ENCODE measurements at places on chromosomes 1 and 21.

DNA sequence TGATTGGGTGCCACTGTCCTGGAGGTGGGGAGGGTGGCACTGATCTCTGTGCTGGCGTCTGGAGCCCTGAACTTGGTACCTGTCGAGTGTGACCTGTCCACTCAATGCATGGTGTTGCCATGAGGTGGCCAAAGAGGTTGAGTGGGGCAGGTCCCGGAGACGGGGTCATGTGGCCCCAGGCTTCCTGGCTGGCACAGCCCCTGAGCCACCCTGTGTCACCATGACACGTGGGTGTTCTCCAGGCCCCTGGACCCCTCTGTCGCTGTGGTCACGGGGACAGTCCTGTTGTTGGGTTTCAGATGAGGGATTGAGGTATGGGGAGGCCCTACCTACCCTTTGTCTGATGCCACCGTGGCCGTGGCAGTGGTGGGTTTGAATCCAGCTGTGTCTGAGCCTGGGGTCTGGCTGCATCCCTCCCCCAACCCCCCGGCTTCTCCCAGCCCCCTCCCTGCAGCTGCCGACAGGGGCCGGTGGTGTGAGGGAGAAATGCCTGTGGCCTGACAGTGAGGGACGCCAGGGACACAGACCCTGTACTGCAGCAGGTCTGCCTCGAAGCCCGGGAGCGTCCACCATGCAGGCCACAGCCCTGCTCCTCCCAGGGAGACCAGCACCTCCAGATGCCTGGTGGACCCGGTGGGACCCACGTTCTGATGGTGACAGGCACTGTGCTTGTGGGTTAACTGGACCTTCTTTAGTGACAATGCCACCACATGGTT, 12.0 kb downstream of the TRPM2 start:
- no peak for DNase-seq

DNA sequence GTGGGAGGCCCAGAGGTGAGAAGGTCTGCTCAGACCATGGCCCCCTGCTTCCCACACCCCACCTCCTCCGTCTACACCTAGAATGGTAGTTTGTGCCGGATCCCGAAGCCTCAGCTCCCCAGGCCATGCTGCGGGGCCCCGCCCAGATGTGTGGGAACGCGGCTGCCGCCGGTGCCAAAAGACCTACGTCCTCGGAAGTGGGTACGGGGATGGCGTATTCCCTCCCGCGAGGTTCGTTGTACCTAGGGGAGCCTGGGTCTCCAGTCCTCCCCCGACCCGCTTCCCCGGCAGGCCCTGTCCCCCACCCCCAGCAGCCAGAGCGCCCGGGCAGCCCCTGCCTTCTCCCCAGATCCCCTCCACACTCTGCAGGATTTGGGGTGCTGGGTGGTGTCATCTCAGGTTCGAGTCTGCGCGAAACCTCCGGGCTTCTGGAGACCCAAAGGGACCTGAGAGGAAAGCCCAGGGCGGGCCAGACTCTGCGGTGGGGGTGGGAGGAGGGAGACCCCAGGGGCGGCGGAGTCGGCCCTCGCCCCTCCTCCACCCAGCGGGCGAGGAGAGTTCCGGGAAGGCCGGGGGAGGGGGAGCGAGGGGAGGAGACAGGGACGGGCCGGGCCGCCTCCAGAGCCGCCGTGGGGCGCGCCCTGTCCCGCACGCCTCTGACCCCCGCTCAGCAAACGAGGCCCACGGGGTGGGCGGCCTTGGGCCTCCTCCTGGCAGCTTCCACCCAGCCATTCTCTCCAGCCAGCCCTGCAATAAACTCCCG, 6.2 kb upstream of the PRDM16 start:
- no peak for DNase-seq

- no peak for DNase-seq
These were observed 60.9 kb upstream of the ZNF648 start for GRCh38 chr1:182122256-182122912.

GRCh38 chr21:36082237-36082664, 12.4 kb downstream of the CBR1 start:
- no peak for DNase-seq

GRCh38 chr1:241253471-241253870, 103.5 kb downstream of the RGS7 start:
- no peak for DNase-seq

DNA sequence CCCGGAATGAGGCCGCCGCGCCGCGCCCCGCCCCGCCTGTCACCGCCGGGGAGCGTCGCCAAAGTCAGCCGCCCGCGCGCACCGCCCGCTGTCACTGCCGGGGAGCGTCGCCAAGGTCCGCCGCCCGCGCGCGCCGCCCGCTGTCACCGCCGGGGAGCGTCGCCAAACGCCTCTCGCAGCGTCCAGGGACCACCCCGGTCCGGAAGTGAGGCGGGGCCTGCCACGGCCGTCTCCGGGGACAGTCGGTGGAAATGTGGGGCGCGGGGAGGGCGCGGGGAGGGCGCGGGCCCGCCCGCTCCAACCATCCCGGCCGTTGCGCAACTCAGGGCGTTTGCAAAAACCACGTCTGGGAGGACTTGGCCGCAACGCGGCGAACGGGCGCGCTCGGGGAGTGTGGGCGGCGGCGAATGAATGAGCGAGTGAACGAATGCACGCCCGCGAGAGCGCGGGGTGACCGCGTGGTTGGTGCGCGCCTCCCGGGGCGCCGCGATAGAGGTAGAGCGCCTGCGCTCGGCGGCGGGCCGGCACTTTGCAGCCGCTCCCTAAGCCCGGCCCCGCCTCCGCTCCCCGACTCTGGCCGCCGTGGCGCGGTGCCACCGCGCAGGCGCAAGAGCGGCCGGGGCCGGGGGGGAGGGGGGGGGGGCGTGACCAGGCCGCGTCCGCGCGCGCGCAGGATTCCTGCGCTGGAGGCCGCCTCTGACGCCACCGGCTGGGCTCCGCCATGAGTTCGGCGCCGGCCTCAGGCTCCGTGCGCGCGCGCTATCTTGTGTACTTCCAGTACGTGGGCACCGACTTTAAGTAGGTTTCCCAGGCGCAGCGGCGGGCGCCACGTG, at the start of the genes ACAP3 and PUSL1:
TSS of gene ACAP3 (minus strand) at position 8 of the 833 bp plus-strand sequence. CDS start 115 bp downstream, outside the sequence.
TSS of gene PUSL1 (plus strand) at position 675 of the 833 bp plus-strand sequence. CDS start at position 722, 47 bp downstream.
- peak; percentile 89 for DNase-seq

DNA sequence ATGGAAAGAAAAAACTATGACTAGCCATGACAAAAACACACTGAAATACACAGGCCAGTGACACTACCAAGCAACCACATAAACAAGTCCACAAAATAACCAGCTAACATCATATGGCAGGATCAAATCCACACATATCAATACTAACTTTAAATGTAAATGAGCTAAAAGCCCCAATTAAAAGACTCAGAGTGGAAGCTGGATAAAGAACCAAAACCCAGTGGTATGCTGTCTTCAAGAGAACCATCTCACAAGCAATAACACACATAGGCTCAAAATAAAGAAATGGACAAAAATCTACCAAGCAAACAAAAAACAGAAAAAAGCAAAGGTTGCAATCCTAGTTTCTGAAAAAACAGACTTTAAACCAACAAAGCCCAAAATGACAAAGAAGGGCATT, 476.2 kb upstream of the BEND5 start:
- DNase-seq = no peak

- DNase-seq = peak; percentile 41
These were observed 7.3 kb downstream of the RNU1-2 start for GRCh38 chr1:16903054-16903453.

DNA sequence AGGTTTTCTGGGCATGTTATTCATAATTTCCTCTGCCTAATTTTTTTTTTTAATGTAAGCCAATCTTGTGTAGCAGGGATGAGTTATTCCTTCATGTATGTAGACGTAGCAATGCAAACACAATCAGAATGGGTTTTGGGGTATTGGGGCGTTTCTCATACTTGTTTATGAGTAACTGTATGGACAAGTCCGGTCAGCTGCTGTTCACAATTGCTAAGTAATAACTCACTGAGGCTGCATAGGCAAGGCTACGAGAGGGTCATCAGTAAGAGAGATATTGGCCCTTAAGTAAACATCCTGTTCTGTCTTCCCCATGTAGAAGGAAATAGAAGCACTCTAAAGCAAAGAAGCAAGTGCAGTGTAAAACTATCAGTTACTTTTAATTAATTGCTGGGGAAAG, 9.5 kb upstream of the TARS2 start:
- no peak for DNase-seq

DNA sequence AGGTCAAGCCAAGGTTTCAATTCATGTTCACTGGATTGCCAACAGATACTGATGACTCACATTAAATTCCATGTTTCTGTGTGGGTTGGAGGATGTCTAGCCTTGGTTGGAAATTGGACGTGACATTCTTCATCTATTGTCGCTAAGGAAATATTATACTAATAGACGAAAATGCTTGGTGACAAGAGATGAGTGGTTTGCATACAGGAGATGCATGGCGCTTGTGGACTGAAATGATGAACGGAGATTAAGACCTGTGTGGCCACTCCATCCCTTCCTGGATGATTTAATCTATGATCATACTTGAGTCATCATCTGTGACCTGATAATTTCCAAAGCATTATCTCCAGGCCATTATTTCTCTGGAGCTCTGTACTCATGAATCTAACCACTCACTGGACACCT, 97.0 kb upstream of the CD34 start:
- DNase-seq = peak; percentile 12

DNA sequence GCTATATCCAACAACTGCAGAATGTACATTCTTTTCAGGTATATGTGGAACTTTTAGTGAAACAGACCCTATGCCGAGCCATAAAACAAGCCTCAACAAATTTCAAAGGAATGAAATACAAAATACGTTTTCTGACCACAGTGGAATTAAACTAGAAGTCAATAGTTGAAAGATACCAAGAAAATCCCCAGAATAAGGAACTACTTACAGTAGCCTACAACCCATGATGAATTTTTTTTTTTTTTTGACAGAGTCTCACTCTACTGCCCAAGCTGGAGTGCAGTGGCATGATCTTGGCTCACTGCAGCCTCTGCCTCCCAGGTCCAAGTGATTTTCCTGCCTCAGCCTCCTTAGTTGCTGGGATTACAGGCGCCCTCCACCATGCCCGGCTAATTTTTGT, 83.4 kb downstream of the RUNX3 start:
- DNase-seq = no peak

DNA sequence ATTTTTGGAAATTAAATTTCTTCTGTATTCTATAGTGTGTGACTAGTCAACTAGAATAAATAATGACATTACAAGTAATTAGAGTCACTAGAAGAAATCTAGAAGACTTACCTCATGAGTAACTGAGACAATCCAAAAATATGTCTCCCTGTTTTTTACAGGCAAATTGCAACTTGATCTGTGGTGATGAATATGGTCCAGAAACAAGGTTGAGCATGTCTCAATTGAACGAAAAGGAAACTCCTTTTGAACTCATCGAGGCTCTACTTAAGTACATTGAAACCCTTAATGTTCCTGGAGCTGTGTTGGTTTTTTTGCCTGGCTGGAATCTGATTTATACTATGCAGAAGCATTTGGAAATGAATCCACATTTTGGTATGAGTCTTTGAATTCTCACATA, 36.7 kb downstream of the DHX9 start:
- no peak for DNase-seq

DNA sequence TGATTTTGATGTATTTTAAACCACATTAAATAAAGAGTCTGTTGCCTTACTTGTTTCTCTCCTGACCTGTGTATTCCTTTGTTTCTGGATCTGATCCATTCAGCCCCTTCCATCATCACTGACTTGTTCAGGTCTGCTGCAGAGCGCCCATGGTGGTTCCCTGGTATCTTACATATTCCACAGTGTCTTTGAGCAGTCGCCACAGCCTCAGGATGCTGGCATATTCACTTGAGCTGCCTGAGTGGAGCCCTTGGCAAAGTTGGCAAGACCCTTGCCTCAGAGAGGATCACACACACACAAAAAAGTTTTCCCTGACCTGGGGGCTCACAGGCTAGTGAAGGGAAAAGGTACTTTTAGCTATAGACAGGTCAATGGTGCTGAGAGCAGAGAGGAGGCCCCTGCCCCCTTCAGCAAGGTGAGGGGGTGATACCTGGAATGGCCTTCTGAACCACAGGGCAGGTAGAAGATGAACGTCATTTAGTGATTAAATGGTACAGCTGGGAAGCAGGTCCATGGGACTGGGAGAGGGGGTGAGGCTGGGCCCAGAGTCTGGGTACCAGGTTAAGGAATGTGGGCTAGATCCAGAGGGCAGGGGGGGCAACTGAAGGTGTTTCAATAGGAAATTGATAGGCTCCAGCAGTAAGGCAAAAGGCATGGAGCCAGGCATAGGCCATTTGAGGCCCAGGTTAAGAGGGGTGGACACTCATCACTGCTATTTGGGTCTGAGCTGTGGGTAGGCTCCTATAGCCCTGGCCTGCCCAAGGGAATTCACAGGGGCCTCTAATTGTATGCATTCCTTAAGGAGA, 2.0 kb upstream of the CCDC28B start:
- DNase-seq = no peak

GRCh38 chr1:22339237-22339636, 112.4 kb upstream of the ZBTB40 start:
- no peak for DNase-seq

Data from inflammatory macrophage treated with lipopolysaccharide for 4 hours (primary cell).